ENCODE measurements at places on chromosomes 12 and 14. TPM values are rescaled to one million over a fixed set of nuclear protein-coding genes. Genes with fewer than 3 reads are reported as not detected.

- DNase-seq, result no peak
These were observed 15.9 kb downstream of the HHIPL1 start for GRCh38 chr14:99660794-99661193.

DNA sequence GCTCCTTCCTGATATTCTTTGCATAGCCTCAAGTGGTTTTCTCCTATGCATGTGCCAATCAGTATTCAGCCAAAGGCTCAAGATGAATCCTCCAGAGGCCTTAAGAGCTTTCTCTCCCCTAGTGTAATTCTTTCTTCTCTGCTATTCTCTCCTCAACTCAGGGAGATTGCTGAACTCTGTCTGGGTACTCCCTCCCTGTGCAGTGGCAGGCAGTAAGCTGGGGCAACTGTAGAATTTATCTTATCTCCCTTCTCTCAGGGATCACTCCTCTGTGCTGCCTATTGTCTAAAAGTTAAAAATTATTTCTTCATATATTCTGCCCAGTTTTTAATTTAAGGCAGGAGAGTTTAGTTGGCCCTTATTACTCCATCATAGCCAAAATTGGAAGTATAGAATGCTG, 28.5 kb upstream of the RTRAF start:
- no peak for DNase-seq

DNA sequence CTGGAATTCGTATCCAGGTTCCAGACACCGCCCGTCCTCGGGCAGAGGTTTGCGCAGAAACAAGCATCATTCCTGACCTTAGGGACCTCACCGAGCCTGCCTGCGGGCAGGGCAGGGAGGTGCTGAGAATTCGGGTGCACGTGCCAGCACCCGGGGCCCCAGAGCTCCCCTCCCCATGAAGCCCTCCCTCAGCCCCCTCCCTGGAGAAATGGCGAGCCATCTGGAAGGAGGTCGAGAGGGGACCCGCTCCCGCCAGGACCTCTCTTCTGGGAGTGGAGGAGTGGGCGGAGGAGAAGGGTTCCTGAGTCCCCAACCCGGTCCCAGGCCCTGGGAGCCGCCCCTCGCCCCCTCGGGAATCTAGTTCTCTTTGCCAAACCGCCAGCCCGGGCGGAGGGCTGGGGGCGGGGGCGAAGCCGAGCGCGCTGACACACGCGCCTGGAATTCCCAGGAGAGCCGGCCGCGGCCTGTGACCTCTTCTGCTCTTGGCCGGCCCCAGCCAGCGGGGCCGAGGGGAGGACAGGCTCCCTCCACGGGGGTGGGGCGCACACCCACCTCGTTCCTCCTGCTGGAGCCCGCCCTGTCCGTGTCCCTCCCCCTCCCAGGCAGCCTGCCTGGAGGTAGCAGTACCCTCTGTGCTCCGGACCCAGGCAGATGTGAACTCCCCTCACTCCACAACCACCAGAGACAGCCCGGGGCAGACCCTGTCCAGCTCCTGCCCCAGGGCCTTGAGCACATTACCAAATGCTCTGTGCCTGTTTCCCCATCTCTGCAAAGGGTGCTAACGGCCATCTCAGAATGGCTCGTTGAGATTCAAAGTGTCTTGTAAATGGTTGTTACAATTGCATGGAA, 23.0 kb upstream of the GPR132 start:
- peak; percentile 74 for DNase-seq

DNA sequence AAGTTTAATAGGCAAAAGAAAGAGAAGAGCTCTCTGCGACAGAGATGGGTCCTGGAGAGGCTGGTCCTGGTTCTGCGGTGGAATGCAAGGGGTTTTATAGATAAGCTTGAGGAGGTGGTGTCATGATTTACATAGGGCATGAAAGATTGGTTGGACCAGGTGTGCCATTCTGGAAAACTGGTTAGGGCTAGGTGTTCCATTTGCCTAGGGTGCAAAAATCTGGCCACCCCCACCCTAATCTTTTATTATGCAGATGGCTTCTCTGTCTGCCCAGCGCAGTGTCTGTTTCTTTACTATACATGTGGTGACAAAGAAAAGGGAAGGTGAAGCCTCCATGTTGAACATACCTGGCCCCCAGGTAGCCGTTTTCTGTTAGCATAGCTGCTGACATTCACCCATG, 65.4 kb downstream of the ERC1 start:
- no peak for DNase-seq

GRCh38 chr14:102764220-102764671, 13.0 kb upstream of the TRAF3 start:
- no peak for DNase-seq

Gene HOXC4
- polyA plus RNA-seq, result 0.23 TPM
